ENCODE measurements at places on chromosomes 5 and 9. TPM values are rescaled to one million over a fixed set of nuclear protein-coding genes. Genes with fewer than 3 reads are reported as not detected.

GRCh38 chr9:37611961-37612360 is 19.6 kb upstream of the TOMM5 start:
- DNase-seq = no peak

DNA sequence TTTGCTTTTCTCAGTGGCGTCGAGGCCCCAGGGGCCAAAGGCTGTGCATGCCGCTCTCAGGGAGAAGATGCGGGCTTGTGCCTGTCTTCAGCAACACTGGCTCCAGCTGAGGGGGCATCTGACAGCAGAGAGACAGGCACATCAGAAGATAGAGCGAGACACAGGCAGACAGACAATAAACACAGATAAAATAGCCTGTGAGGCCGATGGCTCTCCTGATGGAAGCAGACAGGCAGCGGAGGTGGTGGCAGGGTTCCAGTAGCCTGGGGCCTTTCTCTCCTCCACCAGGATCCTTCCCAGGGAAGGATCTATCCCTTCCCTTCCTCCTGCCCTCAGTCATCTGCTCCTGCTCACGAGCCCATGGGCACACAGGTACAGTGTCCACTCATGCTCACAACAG is 16.6 kb upstream of the UNC5A start:
- no peak for DNase-seq

- no peak for DNase-seq
These were observed 129.7 kb downstream of the CEMIP2 start for GRCh38 chr9:71638627-71639026.

GRCh38 chr9:87711857-87712800 is 13.8 kb upstream of the CTSL start:
- DNase-seq = no peak

DNA sequence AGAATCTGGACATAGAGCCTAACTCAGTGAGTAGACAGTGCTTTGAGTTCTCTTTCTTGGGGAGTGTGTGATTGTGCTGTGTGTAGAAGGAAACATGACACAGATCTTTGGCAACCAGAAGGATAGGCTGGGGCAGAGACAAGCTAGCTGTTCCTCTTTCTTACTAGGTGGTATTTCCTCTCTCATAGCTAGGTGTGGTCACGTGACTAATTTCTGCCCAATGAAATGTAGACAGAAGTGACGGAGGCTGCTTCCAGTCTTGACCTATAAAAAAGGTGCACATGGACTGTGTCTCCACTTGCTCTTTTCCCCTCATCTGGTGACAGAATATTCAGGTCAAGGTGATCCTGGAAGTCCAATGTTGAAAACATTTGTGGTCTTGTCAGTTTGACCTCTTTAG is 92.5 kb upstream of the NFIB start:
- no peak for DNase-seq

DNA sequence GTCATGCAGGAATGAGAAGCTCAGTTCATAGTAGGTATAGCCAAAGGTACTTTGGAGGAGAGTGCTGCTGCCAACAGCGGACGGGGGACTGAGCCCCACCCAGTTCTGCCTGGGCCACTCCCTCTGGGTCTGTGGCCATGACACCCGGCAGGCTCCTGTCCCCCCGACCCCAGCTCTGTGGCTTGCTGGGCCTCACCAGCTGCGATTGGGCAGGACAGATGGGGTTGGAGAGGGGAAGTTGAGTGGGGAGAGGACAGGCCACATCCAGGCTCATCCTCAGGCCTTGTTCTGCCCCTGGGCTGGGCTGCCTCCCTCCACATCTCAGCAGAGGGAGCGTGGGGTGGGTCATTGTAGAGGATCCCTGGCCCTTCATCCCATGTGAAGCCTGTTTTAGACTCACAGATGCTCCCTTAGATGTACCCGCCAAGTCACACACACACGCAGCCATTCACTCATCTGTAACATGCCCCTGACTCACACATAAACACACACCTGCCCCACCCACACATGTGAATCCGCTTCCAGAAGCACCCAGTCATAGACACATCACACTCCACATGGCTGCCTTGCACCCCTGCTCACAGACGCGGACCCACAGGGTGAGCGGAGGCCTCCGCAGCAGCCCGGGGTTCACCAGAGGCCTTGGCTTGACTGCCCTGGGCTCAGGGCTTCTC is 48.8 kb downstream of the NTNG2 start:
- DNase-seq = no peak

The NRARP gene
- 4.4 TPM for total RNA-seq

The CNTNAP3 gene
- 10.1 TPM for total RNA-seq
